ENCODE measurements at places on chromosomes 4 and X. TPM values are rescaled to one million over a fixed set of nuclear protein-coding genes. Genes with fewer than 3 reads are reported as not detected.

GRCh38 chr4:153036931-153037482, 100.9 kb downstream of the FHDC1 start:
- no peak for DNase-seq

DNA sequence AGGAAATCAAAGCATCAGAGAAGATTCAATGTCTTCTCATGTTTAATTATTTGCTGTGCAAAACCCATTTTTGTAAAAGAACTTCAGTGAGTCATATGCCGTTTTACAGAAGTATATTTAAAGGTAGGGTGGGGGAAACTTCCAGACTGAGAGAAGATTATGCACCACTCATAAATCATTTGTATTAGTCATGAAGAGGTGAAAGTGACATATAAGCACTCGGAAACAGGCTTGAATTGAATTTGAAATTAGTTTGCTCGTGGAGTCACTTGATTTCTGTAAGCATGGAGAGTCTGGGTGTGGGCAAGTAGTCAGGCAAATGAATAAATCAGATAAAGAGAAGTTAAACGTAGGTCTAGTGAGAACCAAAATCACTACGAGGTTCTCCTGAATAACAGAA, 335.1 kb downstream of the ANK2 start:
- no peak for DNase-seq

DNA sequence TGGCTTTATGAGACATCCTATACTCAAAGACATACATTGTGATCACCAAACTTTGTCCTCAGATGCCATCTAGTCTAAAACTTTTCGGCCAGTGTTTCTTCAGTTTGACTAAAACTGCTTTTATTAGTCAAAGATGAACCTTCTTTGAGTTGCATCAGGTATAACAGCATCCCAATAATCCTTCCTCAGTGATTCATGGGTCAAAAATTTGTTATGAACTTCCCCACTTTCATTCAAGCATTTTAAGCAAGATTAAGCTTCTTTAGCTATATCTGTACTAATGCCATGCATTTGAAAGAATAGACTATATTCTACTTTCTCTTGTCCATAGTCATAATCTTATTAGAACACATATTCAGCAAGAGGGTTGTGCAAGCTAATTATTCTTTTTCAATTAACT, 1070.4 kb upstream of the ADGRL3 start:
- no peak for DNase-seq

- no peak for DNase-seq
Observed at GRCh38 chr4:85736571-85736970, 261.6 kb downstream of the ARHGAP24 start.

DNA sequence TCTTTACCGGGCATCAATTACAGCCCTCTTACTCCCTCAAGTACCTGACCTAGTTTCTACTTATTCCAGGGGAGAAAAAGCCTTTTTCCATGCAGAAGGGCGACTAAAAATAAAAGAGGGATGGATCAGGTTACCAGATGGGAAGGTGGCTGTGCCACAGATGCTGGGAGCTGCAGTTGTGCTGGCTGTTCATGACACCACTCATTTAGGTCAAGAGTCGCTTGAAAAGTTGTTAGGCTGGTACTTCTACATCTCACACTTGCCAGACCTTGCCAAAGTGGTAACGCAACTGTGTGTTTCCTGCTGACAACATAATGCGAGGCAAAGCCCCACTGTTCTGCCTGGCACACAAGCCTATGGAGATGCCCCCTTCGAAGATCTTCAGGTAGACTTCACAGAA, 148.4 kb upstream of the FGF16 start:
- no peak for DNase-seq

GRCh38 chr4:40327340-40327739, 7.8 kb upstream of the CHRNA9 start:
- no peak for DNase-seq

- DNase-seq: no peak
Observed at GRCh38 chr4:66095065-66095464, 424.8 kb upstream of the EPHA5 start.

DNA sequence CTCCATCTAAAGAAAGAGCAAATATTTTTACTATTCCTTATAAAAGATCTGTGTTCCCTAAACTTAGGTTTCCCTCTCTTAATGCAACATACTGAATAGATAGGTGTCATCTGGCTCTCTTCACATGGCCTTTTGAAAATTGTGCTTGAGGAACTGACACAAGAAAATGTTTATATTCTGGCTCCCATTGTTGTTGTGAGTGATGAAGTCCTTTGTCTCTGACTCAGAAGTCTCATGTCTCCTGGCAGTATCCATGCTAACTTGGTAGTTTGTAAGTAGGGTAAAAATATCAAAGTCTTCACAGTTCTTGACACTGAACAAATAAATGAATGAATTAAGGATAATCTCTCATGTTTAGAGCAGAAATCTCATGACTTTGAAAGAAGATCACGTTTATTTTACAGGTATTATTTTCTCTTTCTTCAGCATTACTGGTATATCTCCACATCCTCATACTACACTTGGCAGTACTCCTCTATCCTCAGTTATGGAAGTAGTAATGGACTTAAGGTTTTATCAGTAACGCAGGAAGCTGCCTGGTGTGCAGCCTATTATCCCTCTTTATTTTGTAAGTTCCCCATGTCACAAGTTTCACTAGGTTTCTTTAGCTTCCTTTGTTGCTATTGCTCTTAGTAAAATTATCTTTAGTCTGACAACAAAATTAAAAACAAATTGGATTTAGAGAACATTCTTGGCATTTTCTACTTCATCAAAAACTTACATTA, 14.2 kb upstream of the PABPC4L start:
- no peak for DNase-seq

- no peak for DNase-seq
Observed at GRCh38 chrX:10741550-10741949, 121.2 kb upstream of the MID1 start.

Gene DMP1
- not detected for total RNA-seq

Gene DMD
- total RNA-seq: 61.6 TPM

Gene CYP4V2
- total RNA-seq: 47.3 TPM

Gene PPP4R3C
- total RNA-seq: not detected

Gene CTAG2
- not detected for total RNA-seq
